ENCODE measurements at places on chromosomes 7 and 10.

DNA sequence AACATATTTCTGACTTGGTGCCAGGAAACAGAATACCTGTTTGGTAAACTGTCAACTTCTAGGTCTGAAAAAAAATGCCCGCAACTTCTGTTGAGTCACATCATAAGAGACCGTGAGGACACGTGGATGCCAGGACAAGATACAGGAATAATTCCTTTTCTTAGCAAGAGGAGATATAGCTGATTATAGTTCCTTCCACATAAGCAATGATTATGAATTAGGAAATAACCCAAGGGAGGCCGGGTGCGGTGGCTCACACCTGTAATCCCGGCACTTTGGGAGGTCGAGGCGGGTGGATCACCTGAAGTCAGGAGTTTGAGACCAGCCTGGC lies 75.2 kb downstream of the CDC123 start:
- no peak for DNase-seq

DNA sequence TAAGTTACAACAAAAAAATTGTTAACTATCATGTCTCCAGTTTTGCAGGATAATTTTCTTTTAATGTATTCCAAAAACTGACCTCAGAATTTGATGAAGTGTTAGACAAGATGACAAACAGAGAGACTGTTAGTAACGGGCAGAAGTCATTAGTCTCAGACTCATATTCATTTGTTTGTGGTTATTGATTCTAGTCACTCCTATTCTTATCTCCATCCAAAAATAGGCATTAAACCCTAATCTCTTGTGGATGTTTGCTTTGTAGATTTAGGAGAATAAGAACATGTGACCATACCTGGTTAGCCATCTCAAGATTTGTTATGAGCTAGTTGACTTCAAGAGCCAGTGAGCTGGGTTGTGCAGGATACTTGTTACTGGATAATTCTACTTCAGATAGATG lies 261.1 kb downstream of the AUTS2 start:
- no peak for DNase-seq

DNA sequence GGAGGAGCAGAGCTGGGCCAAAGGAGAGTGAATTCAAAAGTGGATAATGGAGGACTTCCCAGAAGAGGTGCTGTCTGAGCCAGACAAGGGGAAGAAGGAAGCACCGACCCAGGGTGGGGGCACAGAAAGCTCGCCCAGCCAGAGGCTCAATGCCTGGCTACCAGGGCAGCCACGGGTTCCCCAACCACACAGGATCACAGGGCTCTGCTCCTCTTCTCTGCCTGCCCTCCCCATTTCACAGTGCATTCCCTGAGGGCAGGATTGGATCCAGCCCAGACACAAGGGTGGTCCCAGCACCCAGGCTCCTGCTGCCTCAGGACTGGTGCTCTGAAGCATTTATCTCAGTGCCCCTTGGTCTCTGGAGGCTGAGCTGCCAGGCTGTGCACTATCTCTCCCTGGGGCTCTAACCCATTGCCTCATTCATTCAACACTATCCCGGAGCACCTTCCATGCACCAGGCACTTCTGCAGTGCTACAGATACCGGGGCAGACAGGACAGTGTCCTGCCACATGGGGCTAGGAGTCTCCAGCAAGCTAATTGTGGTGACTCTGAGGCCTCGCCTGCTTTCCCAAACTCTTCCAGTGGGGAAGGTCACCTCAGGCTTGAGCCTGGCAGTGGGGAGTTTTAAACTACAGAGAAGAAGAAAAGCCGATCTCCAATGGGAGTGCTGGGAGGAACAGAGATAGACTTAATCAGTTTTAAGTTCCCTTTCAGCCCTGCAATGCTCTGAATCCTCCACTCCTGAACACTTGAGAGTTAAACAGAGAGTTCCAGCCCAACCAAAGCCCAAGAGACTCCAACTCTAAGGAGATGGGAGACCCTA lies 201.8 kb upstream of the ZMIZ1 start:
- DNase-seq, result no peak

DNA sequence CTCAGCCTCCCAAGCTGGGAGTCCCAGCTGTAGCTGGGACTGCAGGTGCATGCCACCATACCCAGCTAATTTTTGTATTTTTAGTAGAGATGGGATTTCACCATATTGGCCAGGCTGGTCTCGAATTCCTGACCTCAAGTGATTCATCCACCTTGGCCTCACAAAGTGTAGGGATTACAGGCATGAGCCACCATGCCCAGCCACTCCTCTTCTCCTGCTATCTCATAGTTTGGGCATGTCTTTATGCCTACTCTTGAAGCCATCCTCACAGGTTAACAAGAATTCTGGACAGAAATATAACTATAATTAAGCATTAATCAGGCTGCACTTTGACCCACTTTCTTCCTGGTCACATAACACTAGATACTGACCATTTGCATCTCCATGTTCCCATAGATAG lies 28.6 kb upstream of the C10orf67 start:
- DNase-seq, result no peak

DNA sequence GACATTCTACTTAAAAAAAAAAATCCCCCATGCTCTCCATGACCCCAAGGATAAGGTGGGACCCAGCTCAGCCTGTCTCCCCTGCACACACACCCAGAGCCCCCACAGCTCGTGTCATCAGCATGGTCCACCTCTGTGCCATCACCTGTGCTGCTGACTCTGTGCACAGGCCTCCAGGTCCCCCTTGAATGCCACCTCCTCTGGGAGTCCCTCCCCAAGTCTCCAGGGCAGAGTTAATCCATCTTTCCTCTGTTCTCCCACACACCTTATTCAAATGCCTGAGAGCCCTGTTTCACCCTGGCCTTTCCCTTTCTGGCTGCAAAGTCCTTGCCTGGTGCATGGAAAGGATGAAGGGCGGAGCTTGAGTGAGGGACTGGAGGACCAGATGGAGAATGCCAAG lies 194.1 kb upstream of the LYZL2 start:
- no peak for DNase-seq

- no peak for DNase-seq
These were observed 213.7 kb upstream of the IGFBP3 start for GRCh38 chr7:46134795-46135194.

DNA sequence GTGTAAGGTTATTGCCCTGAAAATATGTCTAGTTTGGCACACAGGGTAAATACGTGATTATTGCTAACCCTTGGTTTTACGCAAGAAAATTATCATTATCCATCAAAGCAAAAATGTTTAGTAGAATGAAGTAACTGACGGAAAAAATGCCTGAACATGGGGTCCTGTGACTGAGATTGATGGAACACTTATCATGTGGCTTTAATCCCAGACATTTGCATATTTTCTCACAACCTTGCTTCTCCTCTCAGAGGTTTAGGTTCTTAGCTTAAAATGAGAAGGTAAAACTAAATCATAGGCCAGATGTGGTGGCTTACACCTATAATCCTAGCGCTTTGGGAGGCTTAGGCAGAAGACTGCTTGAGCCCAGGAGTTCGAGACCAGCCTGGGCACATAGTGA lies 1010.7 kb downstream of the LRMDA start:
- DNase-seq, result no peak

GRCh38 chr10:131067690-131068089 lies 243.8 kb downstream of the TCERG1L start:
- peak; percentile 28 for DNase-seq

- no peak for DNase-seq
These were observed 21.9 kb upstream of the VSIR start for GRCh38 chr10:71795248-71795647.

GRCh38 chr10:106872176-106872575 lies 292.3 kb downstream of the SORCS1 start:
- DNase-seq, result no peak

GRCh38 chr7:118737935-118738334 lies 513.4 kb downstream of the ANKRD7 start:
- no peak for DNase-seq

GRCh38 chr7:28806841-28807240 lies 151.3 kb downstream of the TRIL start:
- no peak for DNase-seq

DNA sequence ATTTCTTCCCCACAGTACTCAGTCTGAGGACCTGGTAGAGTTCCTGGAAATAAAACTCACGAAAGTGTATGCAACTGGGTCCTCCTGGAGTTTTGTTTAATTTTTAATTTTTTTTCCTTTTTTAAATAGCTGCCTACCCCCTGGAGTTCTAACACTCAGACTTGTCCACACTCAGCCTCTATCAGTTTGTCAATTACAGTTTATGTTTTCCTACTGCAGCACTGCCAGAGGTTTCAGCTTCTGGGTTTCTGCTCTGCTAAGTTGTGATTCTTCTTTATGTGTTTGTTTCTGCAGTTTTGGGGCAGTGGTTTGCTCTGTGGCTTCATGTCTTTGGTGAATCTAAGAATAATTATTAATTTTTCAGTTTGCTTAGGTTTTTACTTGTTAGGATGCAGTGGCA lies 59.2 kb downstream of the TBC1D12 start:
- DNase-seq, result no peak

GRCh38 chr10:72272689-72273409 lies 875 bp upstream of the DDIT4 start:
- DNase-seq, result peak; percentile 97

DNA sequence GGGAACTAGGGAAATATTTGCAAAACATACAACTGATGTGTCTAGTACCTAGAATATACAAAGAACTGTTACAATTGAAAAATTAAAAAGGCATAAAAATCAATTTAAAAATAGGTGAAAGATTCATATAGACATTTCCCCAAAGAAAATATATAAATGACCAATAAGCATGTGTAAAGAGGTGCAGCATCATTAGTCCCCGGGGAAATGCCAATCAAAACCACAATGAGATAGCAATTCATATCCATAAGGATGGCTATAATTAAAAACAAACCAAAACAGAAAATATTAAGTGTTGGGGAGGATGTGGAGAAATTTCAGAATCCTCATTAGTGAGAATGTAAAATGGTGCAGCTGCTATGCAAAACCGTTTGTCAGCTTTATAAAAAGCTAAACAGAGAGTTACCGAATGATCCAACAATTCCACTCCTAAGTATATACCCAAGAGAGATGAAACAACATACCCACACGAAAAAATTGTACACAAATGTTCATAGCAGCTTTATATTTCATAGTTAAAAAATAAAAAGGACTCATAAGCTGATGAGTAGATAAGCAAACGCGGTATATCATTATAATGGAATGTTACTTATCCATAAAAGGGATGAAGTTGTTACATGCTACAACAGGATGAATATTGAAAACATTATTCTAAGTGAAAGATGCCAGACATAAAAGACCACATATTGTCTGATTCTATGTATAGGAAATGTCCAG lies 210.1 kb upstream of the INHBA start:
- DNase-seq, result no peak

DNA sequence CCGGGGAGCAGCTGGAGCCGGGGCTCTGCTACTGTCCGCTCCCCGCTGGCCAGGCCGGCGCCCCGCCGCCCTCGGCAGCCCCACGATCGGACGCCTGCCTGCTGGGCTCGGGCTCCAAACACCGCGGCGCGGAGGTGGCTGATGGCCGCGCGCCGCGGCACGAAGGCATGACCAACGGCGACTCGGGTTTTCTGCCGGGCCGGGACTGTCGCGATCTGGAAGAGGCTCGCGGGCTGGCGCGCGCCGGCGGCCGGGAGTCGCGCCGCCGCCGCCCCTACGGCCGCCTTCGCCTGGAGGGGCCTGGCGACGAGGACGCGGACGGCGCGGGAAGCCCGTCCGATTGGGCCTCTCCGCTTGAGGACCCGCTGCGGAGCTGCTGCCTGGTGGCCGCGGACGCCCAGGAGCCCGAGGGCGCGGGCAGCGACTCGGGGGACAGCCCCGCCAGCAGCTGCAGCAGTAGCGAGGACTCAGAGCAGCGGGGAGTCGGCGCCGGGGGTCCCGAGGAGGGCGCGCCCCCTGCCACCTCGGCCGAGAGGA lies 570 bp downstream of the TBC1D12 start:
- DNase-seq, result no peak

- no peak for DNase-seq
These were observed 156.1 kb upstream of the CTBP2 start for GRCh38 chr10:125316436-125316835.

DNA sequence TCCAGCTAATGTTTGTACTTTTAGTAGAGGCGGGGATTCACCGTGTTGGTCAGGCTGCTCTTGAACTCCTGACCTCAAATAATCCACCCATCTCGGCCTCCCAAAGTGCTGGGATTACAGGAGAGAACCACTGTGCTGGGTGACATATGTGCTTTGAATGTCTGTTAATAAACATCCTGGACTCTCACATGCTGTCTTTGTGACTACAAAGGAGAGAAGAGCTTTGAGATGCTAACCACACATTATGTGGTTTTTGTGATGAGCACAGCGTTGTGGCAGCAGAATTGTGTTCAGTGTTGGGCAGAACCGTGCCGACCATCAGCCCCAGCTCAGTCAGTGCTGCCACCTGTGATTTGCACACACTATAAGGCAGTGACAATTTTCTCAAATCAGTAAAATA lies 500.1 kb upstream of the KLF6 start:
- no peak for DNase-seq

- DNase-seq, result no peak
These were observed 96.9 kb downstream of the IQUB start for GRCh38 chr7:123437447-123437995.

- no peak for DNase-seq
These were observed 31.0 kb upstream of the PFKP start for GRCh38 chr10:3036155-3037021.

DNA sequence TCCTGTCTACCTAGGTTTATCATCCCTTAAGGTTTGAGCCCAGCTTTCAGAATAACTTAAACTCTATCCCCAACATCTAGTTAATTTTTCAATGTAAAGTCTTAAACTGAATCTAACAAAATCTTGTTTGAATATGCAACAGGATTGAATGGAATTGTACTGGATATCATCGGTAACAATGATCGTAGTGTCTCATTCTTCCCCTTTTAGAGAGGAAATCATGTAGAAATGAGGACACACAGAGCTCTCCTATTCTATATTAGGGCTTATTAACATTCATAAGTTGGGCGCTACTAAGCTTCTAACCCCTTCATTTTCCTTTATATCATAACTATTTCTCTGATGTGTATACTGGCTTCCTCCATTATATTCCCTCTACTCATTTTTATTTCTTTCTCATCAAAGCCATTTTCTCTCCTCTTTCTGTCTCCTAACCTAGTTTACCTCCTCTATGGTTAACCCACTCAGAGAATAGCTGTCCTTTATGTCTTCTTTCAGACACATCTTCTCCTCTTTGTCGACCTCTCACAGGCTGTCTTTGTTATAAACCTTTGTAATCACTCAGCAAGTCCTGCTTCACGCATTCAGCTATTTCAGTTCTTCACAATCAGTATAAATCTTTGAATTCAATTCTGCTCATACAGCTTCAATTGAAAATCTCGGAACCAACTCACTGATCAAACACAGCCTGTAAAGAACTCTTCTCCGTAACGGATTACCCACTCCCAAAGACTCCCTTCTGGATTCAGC lies 1019.0 kb upstream of the C7orf33 start:
- DNase-seq, result no peak

- peak; percentile 55 for DNase-seq
These were observed 138.8 kb upstream of the SHH start for GRCh38 chr7:155950898-155951553.

GRCh38 chr10:97188261-97188711 lies 2.5 kb upstream of the SLIT1 start:
- no peak for DNase-seq
